ENCODE measurements at places on chromosomes 1 and 21.

DNA sequence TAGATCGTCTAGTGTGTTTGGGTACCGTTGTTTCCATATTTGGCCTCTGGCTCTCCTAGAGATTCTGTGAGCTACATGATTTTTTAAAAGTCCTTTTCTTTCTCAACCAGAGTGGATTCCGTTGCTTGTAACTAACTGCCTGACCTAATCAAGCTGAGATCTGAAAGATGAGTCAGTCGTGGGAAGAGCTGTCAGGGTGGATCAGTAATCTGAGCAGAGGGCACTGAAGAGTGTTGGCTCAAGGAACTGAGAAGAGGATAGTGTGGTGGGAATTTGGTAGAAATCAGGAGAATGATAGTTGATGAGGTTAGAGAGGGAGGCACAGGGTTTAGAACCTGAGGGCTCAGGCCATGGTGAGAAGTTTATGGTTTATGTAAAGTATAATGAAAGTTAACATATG lies 52.2 kb downstream of the TRAF5 start:
- DNase-seq = no peak

GRCh38 chr1:227889863-227890405 lies 57.8 kb downstream of the WNT9A start:
- DNase-seq = no peak

GRCh38 chr1:247415423-247416361 lies at the start of gene NLRP3:
Gene NLRP3 (plus strand): TSS chr1:247416173. CDS start chr1:247418801, 2,628 bp downstream.
- DNase-seq = no peak

DNA sequence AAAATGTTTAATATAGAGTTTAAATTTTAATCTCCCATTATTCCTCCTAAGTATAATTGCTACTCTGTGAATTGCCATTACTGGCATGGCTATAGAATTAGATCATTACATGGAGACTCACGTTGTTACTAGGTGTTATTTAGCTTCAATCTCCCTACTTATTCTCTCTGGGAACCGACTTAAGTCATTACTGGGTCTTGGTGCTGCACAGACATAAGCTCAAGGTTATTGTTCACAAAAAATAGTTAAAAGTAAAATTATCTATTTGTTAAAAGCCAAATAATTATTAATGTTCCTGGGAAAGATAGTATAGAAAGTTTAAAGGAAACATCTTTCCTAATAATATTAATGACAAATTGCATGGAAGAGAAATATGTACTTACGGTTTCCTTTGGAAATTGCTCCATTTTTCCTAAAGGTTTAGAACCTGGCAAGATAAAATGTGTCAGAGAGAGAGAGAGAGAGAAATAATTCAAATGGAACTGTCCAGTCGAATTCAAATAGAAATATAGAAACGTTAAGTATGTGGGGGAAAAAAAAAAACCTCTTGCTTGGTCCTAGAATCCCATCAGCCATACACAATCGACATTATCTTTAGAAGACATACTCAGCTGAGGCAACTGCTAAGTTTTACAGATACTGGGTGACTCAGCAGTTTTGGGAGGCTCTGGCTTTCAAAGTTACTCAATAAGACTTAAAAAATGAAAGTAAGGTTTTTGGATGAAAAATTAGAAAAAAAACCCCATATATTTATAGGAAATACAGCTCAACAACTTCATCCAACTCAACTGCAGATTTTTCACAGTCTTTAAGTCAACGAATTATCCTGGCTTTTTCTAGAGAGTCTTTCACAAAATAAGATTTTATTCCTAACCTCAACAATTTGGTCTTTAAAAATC lies at the start of gene SPTA1:
TSS of gene SPTA1 (minus strand) at position 605 of the 899 bp plus-strand sequence. CDS start at position 407, 198 bp downstream.
- no peak for DNase-seq

DNA sequence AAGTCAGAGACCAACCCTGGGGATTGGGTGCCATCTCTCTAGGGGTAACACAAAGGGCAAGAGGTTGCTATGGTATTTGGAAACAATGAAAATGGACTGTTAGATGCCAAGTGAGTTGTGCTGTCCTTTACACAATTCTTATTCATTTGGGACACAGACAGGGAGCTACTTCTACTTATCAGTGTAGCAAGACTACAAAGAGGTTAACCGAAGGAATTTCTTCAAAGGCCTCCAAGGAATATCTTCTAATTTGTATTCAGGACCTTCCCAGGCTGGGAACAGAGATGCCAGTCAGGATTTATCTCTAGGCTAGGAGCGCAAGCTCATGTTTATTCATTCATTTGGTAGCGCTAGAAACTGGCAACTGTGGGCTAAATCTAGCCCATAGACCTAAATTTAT lies 2.6 kb downstream of the NAXE start:
- no peak for DNase-seq

DNA sequence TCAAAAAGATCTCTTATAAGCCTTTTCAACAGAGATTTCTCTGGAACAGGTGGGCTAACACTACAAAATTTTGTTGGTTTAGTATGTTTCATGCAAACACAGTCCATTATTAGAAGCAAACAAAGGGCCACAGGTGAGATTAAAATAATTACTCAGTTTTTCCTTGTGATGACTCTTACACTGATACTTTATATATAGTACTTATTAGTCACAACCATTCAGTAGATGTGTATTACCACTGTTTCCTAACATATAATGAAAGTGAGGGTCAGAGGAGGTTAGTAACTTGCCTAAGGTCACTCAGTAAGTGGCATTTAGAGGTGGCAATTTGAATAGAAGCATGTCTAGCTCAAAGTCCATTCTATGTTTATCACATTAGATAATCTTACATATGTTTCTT lies 44.2 kb downstream of the CYYR1 start:
- no peak for DNase-seq

GRCh38 chr21:45466330-45467220 lies 61.6 kb downstream of the COL18A1 start:
- DNase-seq = no peak

DNA sequence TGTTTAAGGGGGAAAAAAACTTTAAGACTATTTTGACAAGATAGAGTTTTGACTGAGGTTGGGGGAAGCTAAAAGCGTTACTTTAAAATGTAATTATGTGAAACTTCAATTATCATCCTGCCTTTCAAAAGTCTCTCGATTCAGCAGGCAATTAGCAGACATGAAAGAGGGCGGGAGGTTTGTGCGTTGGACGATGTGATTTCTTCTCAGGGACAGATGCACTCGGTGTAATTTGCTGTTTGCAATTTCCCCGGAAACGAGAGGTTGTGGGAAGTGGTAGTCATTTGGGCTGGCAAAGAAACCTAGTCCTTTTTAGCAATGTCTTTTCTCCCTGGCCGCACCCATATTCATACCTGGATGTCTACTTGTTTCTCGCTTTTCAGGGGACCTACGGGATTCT lies 27.1 kb downstream of the KAZN start:
- DNase-seq = no peak

GRCh38 chr21:33286600-33287456 lies 20.7 kb downstream of the IL10RB start:
- DNase-seq = no peak

DNA sequence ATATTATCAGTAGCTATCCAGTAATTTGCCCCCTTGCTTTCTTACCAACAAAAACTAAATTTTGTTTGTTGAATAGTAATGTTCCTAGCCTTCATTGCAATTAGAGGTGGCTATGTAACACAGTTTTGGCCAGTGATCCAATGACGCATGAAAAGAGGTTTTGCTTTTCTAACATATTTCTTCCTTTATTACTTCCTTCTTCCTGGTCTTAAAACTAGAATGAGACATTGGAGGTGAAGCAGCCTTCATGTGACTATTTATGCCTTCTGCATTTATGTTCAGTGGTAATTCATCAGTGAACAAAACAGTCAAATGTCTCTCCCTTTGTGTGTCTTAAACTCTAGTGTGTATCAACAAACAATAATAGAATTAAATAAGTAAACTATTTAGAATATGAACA lies 35.5 kb downstream of the LRIF1 start:
- DNase-seq = no peak

DNA sequence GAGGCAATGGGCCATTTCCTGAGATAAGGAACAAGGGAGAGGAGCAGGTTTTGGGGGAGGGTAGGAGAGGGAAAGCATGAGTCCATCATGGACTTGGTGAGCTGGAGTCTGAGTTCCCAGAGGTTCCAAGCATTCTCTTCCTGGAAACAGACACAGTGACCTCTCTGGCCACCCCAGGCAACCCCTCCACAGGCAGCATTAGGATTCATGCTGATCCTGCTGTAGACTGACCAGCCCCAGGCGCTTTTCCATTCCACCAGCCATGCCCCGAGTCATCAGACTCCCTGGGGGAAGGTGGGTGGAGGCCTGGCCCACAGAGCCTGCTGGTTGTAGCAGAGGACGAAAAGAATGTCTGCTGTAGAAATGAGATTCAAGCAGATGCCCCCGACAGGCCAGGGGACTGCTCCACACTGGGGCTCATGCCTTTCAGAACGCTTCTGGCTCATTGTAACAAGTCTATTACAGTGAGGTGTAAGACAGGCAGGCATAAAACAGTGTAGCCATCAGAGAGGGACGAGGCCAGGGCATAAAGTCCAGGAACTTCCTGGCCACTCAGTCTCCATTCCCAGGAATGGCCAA lies 52.2 kb downstream of the KCND3 start:
- DNase-seq = no peak

GRCh38 chr1:186244825-186245224 lies 130.2 kb downstream of the TPR start:
- DNase-seq = no peak

GRCh38 chr1:234550341-234551031 lies 59.5 kb downstream of the IRF2BP2 start:
- DNase-seq = no peak
